ENCODE measurements at places on chromosomes 4 and X.

GRCh38 chrX:54093571-54093970 is 49.3 kb upstream of the PHF8 start:
- DNase-seq, result no peak

GRCh38 chr4:38371391-38371851 is 292.6 kb upstream of the KLF3 start:
- DNase-seq, result no peak

DNA sequence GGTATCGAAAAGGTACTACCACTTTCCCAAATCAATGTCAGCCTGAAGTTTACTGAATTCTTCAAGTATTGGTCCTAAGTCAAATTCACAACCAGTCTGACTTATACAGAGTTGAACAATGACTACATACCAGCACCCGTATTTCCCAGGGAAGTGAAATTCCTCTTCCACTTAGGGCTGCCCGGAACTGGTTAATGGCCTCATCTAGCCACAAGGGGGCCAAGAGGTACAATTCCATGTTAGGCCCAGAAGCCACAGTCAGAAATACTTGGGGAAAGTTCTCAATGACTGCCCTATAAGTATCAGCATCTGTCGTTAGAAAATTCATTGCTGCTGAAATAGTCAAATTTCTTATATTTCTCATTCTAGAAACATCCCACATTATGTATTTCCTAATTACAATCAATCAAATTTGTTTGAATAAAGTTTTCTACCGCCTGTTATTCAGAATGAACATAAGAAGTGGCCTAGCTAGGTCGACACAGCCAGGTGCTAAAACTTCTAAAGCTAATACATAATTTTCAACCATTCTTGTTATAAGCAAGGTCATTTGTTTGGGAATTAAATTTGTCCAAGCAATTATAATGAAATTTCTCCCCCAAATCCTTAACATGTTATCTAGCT is 5.6 kb upstream of the PCDH7 start:
- no peak for DNase-seq

GRCh38 chr4:38837849-38838248 is 18.8 kb downstream of the TLR6 start:
- DNase-seq, result no peak

- no peak for DNase-seq
Measured at GRCh38 chr4:185304944-185305690, 90.6 kb downstream of the LRP2BP start.

- no peak for DNase-seq
Measured at GRCh38 chr4:6265546-6265945, 4.1 kb upstream of the WFS1 start.

GRCh38 chr4:6992728-6993677 is 50.2 kb upstream of the TADA2B start:
- no peak for DNase-seq

DNA sequence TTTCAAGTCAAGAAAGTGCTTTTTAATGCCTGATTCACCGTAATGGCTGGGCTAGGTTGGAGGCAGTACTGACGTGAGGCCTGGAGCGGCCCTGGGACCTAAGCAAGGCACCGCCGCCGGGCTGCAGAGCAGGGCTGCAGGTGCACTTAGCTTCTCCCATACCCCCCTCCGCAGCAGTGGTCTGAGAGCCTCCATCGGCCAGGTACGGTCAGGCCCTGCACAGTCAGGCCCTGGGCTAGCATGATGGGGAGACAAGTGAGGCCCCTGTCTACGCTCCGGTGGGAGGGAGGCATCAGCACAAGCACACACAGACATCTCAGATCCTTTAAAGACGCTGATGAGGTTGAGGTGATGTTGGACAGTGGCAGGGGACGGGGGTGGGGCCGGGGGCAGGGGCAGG is 4.7 kb downstream of the MAEA start:
- DNase-seq, result no peak

DNA sequence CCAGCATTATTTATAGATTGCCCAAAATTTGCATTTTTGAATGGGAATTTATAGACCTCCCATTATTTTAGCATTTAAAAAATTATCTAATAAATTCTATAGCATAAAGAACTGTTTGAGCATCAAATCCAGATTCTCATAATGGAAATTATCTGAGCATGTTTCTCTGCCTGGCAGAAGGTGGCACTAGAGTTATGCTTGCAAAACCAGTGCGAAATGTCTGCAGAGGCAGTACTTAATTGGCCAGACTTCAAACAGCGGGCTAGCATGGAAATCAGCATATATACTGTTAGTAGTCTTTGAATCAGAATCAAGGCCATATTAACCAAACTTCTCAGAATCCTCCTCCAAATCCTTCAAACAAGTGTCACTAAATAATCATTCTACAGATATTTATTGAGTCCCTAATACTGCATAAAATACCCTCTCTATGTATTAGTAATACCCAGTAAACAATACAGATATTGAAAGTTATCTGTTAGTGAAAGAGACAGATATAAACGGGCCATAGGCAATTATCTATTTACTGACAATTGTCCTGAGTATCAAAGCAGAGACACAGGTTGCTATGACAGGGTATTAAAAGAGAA is 78.7 kb upstream of the DCLK2 start:
- no peak for DNase-seq

GRCh38 chr4:116702949-116703348 is 382.4 kb downstream of the TRAM1L1 start:
- no peak for DNase-seq

- DNase-seq, result no peak
Measured at GRCh38 chr4:95095348-95095974, 337.7 kb downstream of the BMPR1B start.

GRCh38 chr4:8263397-8263796 is 6.2 kb upstream of the HTRA3 start:
- no peak for DNase-seq

- no peak for DNase-seq
Measured at GRCh38 chr4:138460477-138461414, 218.6 kb upstream of the SLC7A11 start.

DNA sequence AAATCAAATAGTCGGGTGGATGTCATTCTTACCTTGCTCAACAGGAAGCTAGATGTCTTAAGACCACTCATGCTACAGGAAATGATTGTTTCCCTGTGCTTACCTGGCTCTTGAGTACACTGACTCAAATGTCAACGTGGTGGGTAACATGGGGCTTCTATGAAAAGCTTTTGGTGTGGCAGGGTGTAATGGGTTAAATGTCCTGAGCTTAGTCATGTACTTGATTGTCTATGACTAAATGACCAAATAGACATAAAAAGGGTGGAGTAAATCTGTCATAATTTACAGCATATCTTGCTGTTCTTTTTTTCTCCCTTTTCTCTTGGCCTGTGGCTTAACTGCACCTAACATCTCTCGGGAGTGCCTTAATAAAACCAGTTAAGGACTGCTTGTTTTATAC is 44.9 kb downstream of the CCNG2 start:
- DNase-seq, result no peak

DNA sequence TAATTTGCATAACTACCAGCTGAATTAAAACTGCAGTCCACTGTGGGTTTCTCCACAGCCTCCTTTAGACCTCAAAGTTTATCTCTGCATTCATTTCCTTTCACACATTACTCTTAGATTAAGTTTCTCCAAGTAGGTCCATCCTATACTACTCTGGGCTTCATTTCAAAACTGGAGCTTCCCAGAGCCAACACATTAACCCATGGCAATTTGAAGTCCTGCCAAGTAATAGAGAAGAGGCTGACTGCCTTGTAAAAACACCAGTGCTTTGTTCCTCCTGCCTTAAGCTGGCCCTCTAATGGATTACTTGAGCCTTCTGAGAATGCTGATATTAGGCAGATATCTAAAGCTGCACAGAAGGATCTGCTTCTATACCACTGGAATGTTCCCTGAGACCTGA is 997.2 kb upstream of the SLIT2 start:
- no peak for DNase-seq

DNA sequence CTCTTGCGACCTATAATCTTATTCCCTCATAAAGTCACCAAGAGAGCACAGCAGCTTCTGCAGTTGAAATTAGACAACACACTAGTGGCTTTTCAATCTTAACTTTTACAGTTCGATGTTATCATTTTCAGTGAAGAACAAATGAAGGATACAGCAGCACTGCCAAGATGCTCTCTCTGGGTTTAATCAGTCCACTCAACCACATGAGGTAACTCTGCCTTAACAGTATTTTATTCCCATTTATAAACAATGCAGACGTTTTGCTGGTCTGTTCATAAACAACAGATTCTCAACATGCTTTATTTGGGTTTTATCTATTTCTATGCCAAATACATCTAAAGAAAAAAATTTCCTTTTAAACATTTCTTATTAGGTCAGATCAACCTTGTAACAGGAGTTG is 646.0 kb upstream of the FAM241A start:
- no peak for DNase-seq

GRCh38 chr4:178814908-178815307 is 1372.7 kb upstream of the AGA start:
- no peak for DNase-seq

DNA sequence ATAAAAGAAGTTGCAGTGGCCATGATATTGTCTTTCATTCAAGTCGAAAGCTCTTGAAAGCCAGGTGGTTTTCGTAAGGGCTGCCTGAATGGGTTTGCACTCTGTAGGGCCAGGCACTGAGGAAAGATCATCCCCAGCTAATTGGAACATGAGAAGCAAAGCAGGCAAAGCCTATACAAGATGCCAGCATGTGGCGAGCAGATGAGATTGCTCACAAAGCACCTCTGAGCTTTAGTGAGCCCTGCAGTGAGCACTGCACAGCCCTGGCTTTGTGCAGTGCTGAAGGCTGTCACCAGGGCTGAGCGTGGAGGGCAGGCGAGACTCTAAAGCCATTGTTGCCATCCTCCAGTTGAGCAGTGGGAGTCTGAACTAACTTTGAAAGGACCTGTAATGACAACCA is 53.8 kb downstream of the HADH start:
- no peak for DNase-seq

GRCh38 chrX:115297189-115297588 is 7.7 kb downstream of the LUZP4 start:
- no peak for DNase-seq

- no peak for DNase-seq
Measured at GRCh38 chr4:6909970-6910339, 329 bp downstream of the TBC1D14 start.

GRCh38 chrX:118183606-118184005 is 67.0 kb upstream of the KLHL13 start:
- no peak for DNase-seq

DNA sequence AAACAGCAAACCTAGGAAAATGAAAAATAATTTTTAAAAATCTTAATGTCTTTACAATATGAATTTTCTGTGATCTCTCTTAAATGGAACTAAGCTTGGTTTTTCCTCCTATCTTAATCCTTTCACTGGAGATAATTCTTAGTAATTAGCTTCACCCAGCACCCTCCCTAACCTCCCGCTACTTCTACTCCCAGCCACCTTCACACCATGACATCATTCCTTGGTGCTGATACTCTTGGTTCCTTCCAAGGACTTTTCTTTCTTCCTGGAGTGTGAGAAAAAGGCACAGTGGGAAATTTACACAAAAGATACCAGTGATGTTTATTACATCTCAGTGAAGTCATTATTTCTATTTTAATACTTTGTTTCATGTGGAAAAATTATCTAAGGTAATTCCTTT is 163.6 kb upstream of the PLAC1 start:
- DNase-seq, result no peak

- peak; percentile 67 for DNase-seq
Measured at GRCh38 chrX:53088136-53088974, 5.6 kb upstream of the KANTR start.

DNA sequence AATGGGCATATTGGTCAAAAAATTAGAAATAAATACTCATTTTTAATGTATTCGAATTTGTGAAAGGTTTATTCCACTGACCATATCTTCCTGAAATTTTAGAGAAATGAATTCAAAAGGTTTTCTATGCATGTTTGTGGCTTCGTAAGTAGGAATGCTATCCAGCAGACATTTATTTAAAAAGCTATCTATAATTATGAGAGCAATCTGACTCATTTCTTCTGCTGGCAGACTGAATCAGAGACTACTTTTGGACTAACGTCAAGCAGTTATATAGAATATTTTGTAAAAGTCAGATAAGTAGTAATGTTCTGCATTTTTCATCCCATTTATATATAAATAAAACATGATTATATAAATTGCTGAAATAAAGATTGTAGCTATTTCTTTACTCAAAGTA is 125.0 kb downstream of the SPCS3 start:
- no peak for DNase-seq

DNA sequence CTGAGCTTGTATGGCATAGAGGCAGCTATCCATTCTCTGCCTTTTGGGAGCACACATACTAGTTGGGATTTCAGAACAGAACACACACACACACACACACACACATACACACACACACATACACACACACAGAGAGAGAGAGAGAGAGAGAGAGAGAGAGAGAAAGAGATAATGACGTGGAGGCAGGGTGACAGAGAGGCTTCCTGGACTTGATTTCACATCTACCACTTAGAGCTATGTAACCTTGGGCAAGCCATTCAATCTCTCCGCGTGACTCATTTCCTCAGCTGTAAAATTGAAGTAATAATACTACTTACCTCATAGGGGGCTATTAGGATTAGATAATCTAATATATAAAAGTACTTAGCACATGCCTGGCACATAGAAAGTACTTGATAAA is 12.3 kb upstream of the GRIA3 start:
- DNase-seq, result no peak

DNA sequence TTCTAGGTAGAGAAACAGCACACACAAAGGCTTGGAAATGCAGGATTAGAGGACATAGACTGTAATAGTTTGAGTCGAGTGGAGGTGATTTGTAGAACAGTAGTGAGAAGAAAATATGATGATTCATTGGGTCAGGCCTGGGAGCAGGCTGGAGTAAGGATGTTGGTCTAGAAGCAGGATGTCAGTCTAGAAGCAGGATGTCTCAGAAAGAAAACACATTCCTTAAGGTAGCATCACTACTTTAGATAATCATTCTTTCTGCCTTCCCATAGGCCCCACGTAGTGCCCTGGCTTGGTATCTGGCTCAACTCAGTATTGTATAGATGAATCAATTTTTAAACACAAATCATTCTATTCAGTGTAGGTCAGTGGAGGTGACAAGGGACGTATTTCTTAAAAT is 11.2 kb upstream of the DACH2 start:
- DNase-seq, result no peak

DNA sequence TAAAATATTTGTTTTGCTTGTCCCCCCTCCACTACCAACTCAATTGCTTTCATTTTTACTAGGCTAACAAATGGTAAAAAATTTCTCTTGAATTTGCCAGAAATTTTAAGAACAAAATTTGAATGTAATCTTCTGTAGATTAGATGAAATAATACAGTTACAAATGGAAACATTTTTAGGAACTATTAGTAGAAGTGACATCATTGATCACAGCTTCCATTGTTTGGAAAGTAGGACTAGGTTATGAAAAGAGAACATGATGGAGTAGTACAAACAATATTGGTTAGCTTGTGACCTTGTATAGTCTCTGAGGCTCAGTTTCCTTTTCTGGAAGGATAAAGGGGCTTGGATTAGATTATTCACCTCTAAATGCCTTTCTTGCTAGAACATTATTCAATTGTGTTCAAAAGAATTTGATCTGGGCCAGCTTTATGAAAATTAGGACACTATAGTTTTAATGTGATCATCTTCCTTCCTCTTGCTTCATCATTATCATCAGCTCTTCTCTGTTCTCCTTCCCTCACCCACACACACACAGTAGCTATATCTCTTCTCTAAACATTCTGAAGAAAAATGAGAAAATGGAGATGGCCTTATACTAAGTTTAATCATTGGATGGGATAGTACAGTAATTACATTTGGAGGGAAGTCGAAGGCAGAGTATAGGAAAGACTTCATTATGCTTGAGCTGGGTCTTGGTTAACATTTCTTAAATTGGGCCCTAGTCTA is 9.9 kb downstream of the MTMR1 start:
- DNase-seq, result no peak

All from stimulated activated CD8-positive, alpha-beta memory T cell treated with anti-CD3 and anti-CD28 coated beads, Interleukin-15, amount 100 ng/mL, for 4 hours (primary cell).